ENCODE measurements at places on chromosomes 1 and 21.

DNA sequence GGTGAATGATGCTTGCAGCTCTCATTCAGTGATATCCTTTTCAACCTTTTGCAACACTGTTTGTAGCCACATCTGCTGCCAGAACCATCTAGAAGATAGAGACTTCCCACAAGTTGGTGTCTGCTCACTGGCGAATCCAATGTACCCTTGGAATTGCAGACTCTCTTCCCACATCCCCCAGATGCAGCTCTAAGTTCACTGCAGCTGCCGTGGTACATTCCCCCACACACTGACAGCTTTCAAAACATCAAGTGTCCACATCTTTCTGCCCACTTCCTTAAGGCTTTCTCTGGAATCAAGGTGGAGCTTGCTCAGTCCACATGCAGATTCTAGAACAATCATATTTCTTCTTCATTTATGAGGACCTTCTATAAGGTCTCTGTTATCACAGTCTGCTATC lies 99.2 kb downstream of the PLPPR4 start:
- DNase-seq, result no peak

DNA sequence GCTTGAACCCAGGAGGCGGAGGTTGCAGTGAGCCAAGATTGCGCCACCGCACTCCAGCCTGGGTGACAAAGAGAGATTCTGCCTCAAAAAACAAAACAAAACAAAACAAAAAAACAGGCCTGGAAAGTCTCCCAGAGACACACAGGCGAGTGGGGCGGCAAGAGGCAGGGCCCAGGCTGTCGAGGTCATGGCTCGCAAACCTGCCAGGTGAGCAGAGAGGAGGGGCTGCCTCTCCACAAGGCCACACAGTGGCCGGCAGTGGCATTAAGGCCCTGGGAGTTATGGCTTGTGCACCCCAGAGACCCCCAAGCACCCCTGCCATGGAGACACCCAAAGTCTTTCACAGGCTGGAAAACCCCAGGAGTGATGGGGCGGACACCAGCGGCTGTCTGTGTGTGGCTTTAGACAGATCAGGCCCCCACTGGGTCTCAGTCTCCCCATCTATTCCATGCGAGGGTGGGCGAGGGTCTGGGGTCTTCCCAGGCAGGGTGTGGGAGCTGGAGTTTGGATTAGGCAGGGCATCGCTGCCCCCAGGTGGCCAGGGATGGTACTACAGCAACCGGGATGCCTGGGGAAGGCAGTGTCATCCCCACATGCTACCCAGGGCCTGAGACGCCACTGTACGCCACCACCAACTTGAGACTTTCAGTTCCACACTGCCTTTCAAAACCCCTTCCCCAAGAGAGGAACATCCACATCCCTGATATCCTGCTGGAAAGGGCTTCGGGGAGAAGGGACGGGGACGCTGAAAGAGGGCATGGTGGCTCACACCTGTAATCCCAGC lies 7.3 kb upstream of the CTRC start:
- DNase-seq, result peak; percentile 77

GRCh38 chr1:85153149-85153891 lies 47.5 kb downstream of the SYDE2 start:
- DNase-seq, result no peak

GRCh38 chr1:199843861-199844260 lies 183.6 kb upstream of the NR5A2 start:
- DNase-seq, result no peak

DNA sequence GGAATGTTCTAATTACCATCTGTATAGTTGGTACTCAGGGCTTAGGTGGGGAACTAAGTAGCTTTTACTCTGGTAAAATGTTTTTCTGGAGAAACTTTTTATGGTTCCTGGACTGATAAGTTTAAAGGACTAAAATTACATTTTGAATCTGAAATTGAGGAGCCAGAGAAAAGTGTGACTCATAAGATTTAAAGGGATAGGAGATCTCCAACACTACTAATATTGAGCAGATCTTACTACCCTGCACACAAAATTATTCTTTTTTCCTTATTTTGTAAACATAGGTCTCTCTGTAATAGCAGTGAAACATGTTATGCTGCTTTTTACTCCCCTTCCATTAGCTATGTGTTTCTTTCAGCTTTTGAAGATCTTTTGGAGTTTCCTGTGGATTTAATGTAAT lies 32.5 kb downstream of the MTF2 start:
- DNase-seq, result no peak

- no peak for DNase-seq
These were observed 36.8 kb downstream of the MAP10 start for GRCh38 chr1:232841823-232842565.

DNA sequence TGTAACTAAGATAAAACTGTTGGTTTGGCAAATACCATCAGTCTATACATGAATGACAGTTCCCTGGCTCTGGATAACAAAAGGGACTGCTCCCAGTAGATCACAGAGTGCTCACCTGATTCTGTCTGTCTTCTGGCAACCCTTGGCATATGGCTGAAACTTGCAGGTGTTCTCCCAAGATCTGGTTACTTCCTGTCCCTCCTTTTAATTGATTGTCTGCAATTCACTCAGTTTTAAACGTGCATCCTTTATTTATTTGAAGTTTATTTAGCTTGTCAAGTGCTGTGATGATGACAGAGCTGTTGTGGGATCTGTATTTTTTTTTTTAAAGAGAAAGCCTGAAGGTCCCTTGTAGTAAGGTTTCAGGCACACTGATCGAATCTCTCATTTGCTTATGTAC lies 3.4 kb downstream of the KCNA3 start:
- peak; percentile 65 for DNase-seq

DNA sequence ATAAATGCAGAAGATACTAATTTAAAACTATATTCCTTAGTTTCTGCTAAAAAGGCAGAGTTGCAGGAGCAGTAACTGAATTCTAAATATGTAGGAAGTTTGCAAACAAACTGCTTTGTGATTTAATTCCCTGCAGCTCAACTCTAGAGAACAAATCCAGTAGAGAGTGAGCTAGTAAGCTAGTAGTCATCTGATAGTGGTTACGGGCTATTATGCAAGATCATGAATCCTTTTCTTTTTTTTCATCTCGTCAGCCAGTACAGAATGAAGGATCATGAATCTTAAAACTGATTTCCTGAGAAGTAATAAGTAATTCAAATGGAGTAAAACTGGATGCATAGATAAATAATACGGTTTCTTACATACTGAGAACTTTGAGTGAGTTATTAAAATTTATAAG lies 3.3 kb downstream of the DPH5 start:
- DNase-seq, result no peak

GRCh38 chr21:20265707-20266440 lies 732.3 kb upstream of the NCAM2 start:
- DNase-seq, result no peak

DNA sequence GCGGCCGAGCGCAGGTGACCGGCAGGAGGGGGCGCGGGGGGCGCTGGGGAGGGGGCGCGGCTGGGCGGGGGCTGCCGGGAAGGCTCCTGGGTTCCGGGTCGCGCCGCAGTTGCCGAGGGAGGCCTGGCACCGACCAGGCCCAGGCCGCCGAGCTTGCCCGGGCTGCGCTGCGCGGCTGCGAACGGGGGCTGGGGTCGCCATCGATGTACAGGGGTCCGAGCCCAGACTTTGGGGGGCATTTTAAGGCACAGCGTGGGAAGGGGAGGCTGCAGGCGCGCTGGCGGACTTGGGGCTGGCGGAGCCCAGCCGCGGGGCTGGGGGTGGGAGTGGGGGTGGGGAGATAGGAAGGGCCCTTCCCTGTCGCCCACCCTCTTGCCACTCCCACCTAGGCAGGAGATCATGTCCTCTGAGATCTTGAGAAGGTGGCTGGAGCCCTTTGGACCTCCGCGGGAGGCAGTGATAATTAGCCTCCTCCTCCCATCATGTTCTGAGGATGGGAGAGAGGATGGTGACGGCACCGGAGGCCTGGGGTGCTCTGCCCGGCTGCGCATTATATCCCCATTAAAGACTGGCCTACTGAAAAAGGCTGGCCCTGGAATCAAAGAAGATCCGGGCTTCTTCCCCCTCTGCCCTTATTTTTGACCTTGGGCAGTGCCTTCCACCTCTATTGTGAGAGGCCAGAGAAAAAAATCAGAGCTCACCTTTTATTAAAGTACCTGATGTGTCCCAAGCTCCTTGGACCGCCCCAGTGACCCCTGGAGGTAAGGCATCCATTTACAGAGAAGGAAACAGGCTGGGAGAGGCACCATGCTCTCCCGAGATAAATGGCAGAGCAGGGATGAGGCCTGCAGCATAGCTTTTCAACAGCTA lies 497 bp downstream of the FBXO44 start:
- DNase-seq, result no peak

DNA sequence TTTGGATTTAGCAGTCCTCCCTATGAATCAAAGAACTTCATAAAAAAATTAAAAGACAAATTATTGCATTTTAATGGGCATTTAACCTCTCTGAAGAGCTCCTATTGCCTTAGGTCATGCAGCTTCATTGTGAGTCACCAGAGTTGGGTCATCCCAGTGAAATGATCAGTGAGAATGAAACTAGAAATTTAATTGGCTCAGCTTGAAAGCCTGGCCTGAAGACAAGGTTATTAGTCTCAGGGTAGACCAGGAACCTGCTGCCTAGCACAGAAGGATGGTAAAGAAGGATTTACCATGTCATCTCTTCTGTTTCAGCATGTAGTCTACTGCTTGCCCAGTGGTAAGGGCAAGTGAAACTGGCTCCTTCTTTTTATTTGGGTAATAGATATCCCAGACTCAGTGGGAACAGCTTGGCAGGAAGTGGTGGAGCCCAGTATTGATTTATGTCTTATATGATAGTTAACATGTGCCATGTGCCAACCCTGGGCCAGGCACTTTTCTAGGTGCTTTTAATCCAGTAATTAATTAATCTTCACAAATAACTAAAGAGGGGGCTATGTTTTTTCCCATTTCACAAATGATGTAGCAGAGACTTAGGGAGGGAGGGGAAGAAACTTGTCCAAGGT lies 23.6 kb downstream of the LAMC2 start:
- DNase-seq, result no peak

DNA sequence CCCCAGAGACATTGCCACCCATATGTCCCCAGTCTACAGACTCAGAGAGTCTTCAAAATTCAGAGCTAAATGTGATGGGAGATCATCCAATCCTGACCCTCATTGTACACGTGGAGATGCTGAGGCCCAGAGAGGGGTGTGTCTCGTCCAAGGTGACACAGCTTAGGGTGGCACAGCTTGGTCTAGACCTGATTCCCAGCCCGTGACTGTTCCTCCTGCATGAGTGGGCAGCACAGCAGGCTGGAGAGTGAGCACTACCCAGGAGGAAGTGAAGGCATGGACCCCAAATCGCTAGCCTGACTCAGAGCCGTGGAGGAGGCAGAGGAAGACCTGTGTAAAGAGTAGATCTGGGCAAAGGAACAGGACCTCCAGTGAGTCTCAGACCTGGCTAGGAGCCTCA lies 16.4 kb downstream of the S100A7 start:
- no peak for DNase-seq

- no peak for DNase-seq
These were observed 54.9 kb downstream of the OPTC start for GRCh38 chr1:203548892-203549291.

- no peak for DNase-seq
These were observed 51.7 kb downstream of the STUM start for GRCh38 chr1:226600254-226600653.

DNA sequence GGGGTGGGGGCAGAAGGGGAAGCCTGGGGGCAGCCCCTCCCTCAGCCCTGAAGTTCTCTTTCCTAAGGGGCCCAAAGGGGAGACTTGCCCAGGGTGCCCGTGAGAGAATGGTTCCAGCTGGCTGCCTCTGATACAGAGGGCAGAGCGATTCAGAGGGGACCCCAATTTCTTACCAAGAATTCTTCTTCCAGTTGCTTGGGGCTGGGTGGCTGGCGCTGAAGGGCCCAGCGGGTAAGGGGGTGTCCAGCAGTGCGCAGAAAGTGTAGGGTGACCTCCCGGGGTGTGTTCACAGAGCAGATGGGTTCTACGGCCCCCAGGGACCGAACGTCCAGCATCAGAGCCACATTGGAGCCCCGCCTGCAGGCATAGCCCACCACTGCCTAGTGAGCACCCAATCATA lies 2.5 kb downstream of the PTPN7 start:
- no peak for DNase-seq
